ENCODE measurements at places on chromosomes 1 and 21.

GRCh38 chr1:5622412-5622811, 369.8 kb downstream of the NPHP4 start:
- no peak overlapping the region for H3K4me3 ChIP-seq
- no peak overlapping the region for H3K27ac ChIP-seq
- H3K4me1 ChIP-seq: no peaks in the 10 kb centered on the region

GRCh38 chr1:20166051-20166450, 19.8 kb upstream of the UBXN10 start:
- peaks cover 3% of the 10 kb centered on the region for H3K4me1 ChIP-seq
- H3K27ac ChIP-seq: no peak overlapping the region
- no peak overlapping the region for H3K4me3 ChIP-seq
- H3K27me3 ChIP-seq: no peaks in the 10 kb centered on the region

- no peak for DNase-seq
- H3K27me3 ChIP-seq: no peaks in the 10 kb centered on the region
- no peaks in the 10 kb centered on the region for H3K36me3 ChIP-seq
- no peak overlapping the region for H3K4me3 ChIP-seq
- no peaks in the 10 kb centered on the region for H3K4me1 ChIP-seq
These were observed 37.4 kb downstream of the AGPAT3 start for GRCh38 chr21:43902441-43902840.

DNA sequence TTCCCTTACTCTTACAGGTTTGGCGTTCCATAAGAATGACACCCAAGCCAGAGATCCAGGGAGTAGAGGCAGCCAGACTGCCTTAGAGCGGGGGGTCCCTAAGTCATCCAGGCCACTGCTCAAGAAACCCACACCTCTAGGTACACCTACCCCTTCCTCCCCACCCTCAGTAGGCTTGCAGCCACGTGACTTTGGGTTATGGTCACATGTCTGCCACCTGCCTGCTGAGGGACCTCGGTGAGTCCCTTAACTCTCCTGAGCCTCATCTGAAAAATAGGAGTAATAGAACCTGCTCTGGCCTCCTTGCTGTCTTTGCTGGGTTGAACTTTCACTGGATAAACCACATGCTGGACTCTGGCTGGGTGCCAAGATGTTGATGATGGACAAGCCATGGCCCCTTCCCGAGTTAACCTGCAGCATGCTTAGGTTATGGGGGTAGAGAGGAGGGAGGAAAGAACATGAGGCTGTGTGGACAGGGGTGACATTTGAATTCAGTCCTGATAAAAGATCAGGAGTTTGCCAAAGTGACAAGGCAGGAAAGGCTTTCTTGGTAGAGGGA, 4.5 kb downstream of the RPS6KA1 start:
- H3K27me3 ChIP-seq: no peaks in the 10 kb centered on the region
- H3K4me3 ChIP-seq: no peak overlapping the region
- no peak overlapping the region for H3K27ac ChIP-seq
- no peaks in the 10 kb centered on the region for H3K36me3 ChIP-seq
- peaks cover 13% of the 10 kb centered on the region for H3K4me1 ChIP-seq
- DNase-seq: no peak

- H3K4me1 ChIP-seq: peaks cover 3% of the 10 kb centered on the region
- H3K4me3 ChIP-seq: no peak overlapping the region
- H3K36me3 ChIP-seq: no peaks in the 10 kb centered on the region
- DNase-seq: no peak
- no peaks in the 10 kb centered on the region for H3K27me3 ChIP-seq
These were observed 5.1 kb downstream of the TMEM167B start for GRCh38 chr1:109095631-109096030.

GRCh38 chr1:54096227-54096876, 42.9 kb downstream of the TCEANC2 start:
- no peak overlapping the region for H3K4me3 ChIP-seq
- no peak for DNase-seq
- no peaks in the 10 kb centered on the region for H3K27me3 ChIP-seq

GRCh38 chr1:183642166-183642565, 6.6 kb upstream of the ARPC5 start:
- DNase-seq: no peak
- H3K27ac ChIP-seq: no peak overlapping the region
- H3K36me3 ChIP-seq: no peaks in the 10 kb centered on the region
- H3K4me1 ChIP-seq: no peaks in the 10 kb centered on the region
- H3K27me3 ChIP-seq: no peaks in the 10 kb centered on the region

DNA sequence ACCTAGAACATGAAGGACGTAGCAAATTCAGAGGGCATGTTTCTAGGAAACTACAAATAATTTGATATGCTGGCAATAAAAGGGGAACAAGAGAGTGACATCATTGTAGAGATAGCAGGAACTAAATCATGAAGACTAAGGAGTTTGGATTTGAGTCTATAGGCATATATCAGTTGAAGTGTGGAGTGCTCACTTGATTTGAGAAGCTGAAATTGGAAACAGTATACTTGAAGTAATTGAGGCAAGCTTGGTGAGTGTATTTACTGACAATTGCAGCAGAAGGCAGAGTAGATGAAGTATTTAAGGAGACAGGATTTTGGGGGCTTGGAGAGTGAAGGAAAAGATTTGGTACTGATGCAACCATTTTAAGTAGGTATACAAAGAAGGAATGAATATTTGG, 6.4 kb upstream of the TMCO2 start:
- no peaks in the 10 kb centered on the region for H3K27me3 ChIP-seq
- H3K36me3 ChIP-seq: no peaks in the 10 kb centered on the region
- H3K27ac ChIP-seq: no peak overlapping the region
- no peak for DNase-seq
- H3K4me1 ChIP-seq: no peaks in the 10 kb centered on the region

- H3K4me1 ChIP-seq: no peaks in the 10 kb centered on the region
- H3K27me3 ChIP-seq: no peaks in the 10 kb centered on the region
- no peak for DNase-seq
- H3K27ac ChIP-seq: no peak overlapping the region
- H3K36me3 ChIP-seq: no peaks in the 10 kb centered on the region
- no peak overlapping the region for H3K4me3 ChIP-seq
These were observed 37.1 kb upstream of the COL11A1 start for GRCh38 chr1:103145449-103145848.

DNA sequence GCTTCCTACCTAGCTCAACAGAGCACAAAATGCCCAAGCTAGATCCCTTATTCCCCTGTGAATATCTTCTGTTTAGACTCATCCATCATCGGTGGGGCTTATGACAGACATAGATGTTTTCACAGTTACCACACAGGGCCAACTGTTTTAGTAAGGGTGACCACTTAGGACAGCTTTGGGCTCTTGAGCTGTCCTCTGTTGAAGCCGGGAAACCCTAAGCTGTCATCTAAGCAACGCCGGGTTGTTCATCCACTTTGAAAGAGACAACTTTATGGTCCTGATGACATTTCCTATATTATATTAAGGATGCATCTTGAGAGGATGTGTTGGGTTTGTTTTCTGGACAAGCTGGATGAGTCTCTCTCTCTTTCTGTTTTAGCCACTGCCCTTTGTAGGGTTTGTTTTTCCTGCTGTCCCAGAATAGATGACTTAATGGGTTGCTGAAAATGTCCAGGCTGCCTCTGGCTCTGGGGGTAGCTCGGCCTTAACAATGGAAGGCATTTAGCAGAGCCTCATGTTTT, 110.5 kb upstream of the UBE2U start:
- no peak overlapping the region for H3K4me3 ChIP-seq
- H3K36me3 ChIP-seq: no peaks in the 10 kb centered on the region
- no peaks in the 10 kb centered on the region for H3K4me1 ChIP-seq
- no peaks in the 10 kb centered on the region for H3K27me3 ChIP-seq

- H3K36me3 ChIP-seq: no peaks in the 10 kb centered on the region
- peaks cover 11% of the 10 kb centered on the region for H3K4me1 ChIP-seq
- no peak for DNase-seq
- H3K4me3 ChIP-seq: no peak overlapping the region
- no peak overlapping the region for H3K27ac ChIP-seq
- no peaks in the 10 kb centered on the region for H3K27me3 ChIP-seq
These were observed 1.9 kb downstream of the CCT3 start for GRCh38 chr1:156336242-156336641.

DNA sequence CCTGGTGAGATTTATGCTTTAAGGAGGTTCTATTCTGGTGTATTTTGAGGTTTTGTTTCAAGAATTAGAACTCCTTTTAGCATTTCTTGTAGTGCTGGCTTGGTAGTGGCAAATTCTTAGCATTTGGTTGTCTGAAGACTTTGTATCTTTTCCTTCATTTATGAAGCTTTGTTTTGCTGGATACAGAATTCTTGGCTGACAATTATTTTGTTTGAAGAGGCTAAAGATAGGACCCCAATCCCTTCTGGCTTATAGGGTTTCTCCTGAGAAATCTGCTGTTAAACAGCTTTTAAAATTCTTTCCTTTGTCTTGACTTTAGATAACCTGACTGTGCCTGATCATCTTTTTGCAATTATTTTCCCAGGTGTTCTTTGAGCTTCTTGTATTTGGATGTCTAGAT, 58.6 kb downstream of the GPR137B start:
- H3K4me3 ChIP-seq: no peak overlapping the region
- no peak for DNase-seq
- H3K27me3 ChIP-seq: no peaks in the 10 kb centered on the region

DNA sequence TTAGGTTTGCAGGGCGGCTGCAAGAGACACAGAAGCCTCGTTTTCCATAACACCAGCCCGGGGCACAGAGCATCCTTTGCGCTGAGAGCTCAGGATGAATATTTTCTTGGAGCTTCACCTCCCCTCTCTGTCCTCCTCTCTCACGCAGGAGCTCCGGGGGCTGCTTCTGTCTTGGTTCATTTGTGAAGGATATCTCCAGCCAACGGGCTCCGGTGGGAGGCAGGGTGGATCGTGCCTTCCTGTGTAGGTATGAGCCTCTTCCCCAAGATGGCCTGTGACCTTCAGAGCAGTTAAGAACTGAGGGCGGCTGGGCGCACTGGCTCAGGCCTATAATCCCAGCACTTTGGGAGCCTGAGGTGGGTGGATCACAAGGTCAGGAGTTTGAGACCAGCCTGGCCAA, 319.0 kb upstream of the C1orf174 start:
- no peak for DNase-seq
- H3K27ac ChIP-seq: no peak overlapping the region
- no peaks in the 10 kb centered on the region for H3K4me1 ChIP-seq
- no peak overlapping the region for H3K4me3 ChIP-seq
- no peaks in the 10 kb centered on the region for H3K36me3 ChIP-seq

GRCh38 chr1:152374451-152374850, 14.6 kb upstream of the FLG2 start:
- no peak for DNase-seq
- H3K4me1 ChIP-seq: no peaks in the 10 kb centered on the region
- no peak overlapping the region for H3K27ac ChIP-seq
- H3K36me3 ChIP-seq: no peaks in the 10 kb centered on the region
- H3K27me3 ChIP-seq: no peaks in the 10 kb centered on the region
- H3K4me3 ChIP-seq: no peak overlapping the region

DNA sequence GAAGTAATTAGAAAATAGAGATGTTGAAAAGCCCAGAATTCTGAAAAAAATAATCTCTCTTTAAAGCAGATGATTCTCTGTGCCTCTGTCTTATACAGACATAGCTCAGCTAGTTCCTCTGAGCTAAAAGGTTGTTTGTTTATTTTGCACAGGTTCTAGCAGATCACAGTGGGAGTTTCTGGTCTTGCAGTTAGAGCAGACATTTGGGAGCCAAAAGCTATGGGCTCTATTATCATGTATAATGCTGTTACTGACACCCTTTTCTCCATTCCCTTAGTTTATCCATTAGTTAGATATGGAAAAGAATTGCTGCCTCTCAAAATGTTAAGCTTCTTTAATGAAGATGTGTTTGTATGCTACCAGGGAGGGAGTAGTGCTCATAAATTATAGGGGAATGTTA, 20.5 kb upstream of the CD55 start:
- H3K4me3 ChIP-seq: no peak overlapping the region
- no peaks in the 10 kb centered on the region for H3K4me1 ChIP-seq
- no peak overlapping the region for H3K27ac ChIP-seq
- H3K36me3 ChIP-seq: no peaks in the 10 kb centered on the region
- no peaks in the 10 kb centered on the region for H3K27me3 ChIP-seq

- H3K36me3 ChIP-seq: no peaks in the 10 kb centered on the region
- H3K27me3 ChIP-seq: no peaks in the 10 kb centered on the region
- H3K27ac ChIP-seq: peak within 1 kb of the TSS; percentile 81
- DNase-seq: peak; percentile 96
- H3K4me3 ChIP-seq: peak within 1 kb of the TSS; percentile 48
These were observed at the start of gene TRIM45 for GRCh38 chr1:117121589-117122329. TSS of gene TRIM45 (minus strand) at chr1:117121749. CDS start at chr1:117121201, 548 bp downstream.

DNA sequence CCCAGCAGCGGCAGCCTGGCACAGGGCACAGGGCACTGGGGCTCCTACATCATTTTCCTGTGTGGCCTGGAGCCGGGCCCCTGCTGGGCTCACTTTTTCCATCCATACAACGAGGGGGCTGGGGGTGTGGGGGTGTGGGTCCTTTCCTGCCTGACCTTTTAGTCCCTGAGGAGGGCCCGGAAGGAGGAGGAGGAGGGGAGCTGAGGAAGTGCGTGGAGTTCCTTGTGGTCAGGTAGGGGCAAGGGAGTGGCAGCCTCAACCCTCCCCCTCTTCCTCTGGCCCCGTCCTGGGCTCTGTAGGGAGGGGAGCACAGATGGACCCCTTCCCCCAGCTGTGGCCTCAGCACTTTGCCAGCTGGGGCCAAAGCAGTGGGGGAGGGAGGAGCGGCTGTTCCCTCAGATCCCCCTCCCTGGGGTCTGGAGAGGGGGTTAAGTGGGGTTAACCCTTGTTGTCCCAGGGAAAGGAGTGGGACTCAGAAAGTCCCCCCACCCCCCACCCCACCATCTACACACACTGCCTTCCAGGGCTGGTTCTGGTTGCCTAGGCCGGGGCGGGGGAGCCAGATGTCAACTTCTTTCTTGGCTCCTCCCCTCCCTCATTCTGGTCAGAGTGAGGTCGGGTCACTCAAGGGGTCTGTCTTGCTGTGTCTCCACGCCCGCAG, 5.7 kb downstream of the NTRK1 start:
- DNase-seq: no peak
- H3K36me3 ChIP-seq: no peaks in the 10 kb centered on the region
- H3K27me3 ChIP-seq: peaks cover 3% of the 10 kb centered on the region
- H3K4me1 ChIP-seq: no peaks in the 10 kb centered on the region

DNA sequence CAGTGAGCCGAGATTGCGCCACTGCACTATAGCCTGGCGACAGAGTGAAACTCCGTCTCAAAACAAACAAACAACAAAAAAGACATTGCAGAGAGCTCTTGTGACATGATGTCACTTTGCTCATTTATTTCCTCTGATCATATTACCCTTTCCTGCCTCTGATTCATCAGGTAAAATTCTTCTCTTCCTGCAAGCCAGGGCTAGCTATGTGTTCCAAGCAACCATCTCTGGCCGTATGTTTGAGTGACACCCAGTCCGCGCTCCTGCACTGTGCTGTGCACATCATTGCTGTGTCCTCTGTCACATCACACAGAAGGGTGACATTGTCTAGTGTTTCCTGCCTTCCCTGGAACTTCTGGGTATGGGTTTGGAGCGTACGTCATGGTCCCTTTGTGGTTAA, 251.3 kb downstream of the PCP4 start:
- no peaks in the 10 kb centered on the region for H3K4me1 ChIP-seq
- no peaks in the 10 kb centered on the region for H3K27me3 ChIP-seq
- DNase-seq: no peak
- H3K27ac ChIP-seq: no peak overlapping the region

GRCh38 chr1:56404066-56404465, 175.3 kb downstream of the PLPP3 start:
- no peak overlapping the region for H3K27ac ChIP-seq
- H3K4me3 ChIP-seq: no peak overlapping the region
- no peak for DNase-seq
